ENCODE measurements at places on chromosomes 2 and 18.

- no peak for DNase-seq
Observed at GRCh38 chr2:28653892-28654662, 97.6 kb upstream of the PPP1CB start.

DNA sequence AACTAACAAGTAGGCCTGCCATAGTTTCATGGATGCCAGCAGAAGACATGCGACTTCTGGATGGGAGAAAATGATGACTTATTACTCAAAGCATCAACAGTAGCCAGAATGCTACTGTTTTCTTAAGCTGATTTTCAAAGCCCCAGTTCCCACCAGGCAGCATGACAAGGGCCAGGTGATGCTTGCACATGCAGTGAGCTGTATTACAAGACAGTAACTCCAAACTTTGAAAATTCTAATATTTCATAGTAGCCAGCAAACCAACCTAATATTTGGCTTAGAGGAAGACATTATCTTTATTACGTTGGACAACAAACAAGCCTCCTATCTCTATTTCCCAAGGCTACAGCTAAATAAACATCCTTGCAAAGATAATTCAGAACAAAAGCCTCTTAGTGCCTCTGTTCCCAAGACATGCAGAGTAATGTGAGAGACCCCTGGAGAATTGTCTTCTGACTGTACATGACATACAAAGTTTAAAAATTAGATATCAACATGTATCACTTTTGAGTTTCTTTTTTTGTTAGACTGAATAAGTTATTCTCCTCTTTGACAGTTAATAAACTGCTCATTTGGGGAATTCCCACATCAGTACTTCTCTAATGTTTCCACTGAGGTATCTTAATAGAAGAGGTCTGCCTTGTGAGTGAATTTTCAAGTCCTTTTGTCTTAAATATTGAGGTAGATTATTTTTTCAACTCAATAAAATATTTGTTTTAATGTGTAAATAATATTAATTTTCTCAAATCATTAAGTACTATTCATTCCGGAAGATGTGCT lies 367.6 kb upstream of the CWC22 start:
- DNase-seq, result no peak

- no peak for DNase-seq
Observed at GRCh38 chr2:46697830-46698323, 217.7 kb downstream of the MCFD2 start.

- DNase-seq, result no peak
Observed at GRCh38 chr2:4656326-4656725, 953.0 kb downstream of the DCDC2C start.

- DNase-seq, result no peak
Observed at GRCh38 chr2:45145073-45145899, 136.0 kb upstream of the SIX2 start.

GRCh38 chr2:70123829-70124116 lies 36.5 kb downstream of the PCBP1 start:
- no peak for DNase-seq

DNA sequence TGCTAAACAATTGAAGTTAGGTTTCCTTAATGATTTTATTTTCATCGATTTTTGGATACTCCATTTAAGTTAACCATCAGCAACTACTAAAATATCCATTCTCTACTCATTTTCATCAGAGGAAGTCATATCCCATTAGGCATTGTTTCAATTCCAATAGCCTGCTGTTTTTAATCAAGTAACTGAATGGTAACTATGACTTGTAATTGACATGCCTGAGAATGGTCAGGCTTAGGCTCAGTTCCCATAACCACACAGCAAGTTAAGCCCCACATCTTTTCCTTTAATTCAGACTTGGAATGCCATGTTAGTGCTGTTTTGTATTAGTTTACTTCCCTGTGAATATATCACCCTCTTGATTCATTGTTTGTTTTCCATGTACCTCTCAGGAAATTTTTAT lies 398.8 kb downstream of the ARHGAP15 start:
- DNase-seq, result no peak

- DNase-seq, result no peak
Observed at GRCh38 chr2:64325852-64326577, 127.9 kb upstream of the LGALSL start.

GRCh38 chr2:239200646-239201530 lies 199.9 kb downstream of the HDAC4 start:
- DNase-seq, result no peak

- no peak for DNase-seq
Observed at GRCh38 chr2:27915191-27915590, 24.7 kb downstream of the BABAM2 start.

DNA sequence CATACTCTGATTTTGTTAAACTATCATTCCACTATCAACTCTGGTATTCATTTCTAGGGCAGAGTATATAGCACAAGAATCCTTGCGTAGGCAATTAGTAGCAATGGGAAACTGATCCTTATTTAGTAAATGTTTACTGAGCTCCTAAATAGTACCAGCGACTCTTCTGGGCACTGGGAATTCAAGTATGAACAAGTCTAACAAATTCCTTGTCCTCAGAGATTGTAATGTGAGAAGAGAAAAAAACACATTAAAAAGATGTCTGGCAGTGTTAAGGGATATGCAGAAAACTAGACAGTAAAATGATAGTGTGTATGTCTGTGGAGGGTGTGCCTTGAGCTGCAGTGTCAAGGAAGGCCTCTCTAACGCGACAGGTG lies 721 bp downstream of the METTL5 start:
- DNase-seq, result no peak

- peak; percentile 65 for DNase-seq
Observed at GRCh38 chr18:3790703-3791102, 340.7 kb downstream of the TGIF1 start.

DNA sequence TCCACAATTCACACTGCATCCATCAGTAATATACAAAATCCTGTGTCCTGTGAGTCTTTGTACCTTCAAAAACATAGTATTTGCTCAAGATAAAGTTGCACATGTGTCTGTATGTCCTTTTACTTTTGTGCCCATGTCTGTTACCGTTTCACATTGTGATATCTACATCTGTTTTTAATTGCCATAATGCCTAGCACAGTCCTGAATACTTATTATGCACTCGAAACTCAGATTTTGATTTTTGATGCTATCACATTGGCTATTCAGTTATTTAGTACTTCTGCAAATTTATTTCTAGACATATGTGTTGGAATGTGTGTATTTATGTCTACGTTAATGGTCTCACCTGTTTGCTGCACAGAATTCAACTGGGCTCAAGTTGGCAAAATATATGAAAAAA lies 452.8 kb upstream of the ZEB2 start:
- DNase-seq, result no peak

DNA sequence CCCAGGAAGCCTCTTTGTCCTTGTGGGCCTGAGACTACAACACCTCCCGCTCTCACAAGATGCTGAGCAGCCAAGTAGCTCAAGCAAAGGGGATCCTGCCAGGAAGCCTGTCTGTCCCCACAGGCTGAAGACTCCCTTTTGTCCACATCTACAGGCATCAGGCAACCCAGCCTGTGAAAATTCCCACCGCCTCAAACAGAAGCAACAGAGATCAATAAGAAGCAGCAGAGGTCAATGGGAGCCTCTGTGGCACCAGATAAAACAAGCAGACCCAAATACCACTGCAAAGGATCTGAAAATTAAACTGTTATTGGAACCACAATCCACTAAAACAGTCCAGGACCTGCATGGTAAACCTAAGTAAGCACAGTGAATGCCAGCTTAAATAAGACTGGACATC lies 48.5 kb downstream of the ASXL2 start:
- no peak for DNase-seq

DNA sequence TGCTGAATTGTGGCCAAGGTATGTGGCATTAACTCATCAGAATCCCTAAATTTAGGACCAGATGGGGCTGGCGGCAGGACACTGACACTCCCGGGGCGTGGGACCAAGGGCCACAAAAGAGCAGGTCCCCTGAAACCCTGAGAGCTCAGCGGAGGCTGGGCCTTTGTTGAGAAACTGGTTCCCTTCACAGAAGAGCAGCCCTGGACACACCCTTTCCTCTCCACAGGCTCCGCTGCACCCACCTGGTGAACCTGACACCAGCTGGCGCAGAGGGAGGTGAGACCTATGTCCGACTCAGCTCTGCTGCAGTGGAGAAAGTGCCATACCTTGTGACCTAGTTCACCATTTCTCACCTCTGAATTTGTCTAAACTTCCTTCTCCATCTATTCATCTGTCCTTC lies 119.5 kb downstream of the RTP5 start:
- DNase-seq, result no peak

DNA sequence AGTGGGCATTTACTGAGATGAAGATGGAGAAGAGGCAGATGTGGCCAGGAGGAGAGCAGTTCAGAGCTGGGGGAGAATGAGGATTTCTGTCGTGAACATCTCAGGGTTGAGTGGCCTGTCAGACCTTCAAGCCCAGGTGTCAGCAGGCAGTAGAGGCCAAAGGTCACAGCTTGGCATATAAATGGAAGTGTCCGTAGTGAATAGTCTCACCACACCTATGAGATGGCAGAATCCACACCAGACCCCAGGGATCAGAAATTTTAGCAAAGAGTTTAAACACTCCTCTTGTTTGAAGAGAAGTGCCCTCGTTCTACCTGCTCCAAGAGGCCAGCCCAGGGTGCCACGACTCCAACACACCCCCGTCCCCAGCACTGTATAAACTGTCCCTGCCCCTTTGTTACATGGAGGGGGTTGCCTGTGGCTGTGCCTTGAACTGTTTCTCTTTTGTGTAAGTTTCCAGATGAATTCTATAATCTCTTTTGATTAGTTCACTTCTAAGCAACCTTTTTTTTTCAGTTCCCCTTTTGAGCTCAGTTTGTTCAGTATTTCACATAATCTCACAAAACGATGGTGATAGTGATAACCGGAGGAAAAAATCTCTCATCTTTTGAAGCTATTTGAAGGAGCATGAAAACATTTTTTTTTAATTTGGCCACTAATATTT lies 69.0 kb upstream of the TTC39C start:
- no peak for DNase-seq

DNA sequence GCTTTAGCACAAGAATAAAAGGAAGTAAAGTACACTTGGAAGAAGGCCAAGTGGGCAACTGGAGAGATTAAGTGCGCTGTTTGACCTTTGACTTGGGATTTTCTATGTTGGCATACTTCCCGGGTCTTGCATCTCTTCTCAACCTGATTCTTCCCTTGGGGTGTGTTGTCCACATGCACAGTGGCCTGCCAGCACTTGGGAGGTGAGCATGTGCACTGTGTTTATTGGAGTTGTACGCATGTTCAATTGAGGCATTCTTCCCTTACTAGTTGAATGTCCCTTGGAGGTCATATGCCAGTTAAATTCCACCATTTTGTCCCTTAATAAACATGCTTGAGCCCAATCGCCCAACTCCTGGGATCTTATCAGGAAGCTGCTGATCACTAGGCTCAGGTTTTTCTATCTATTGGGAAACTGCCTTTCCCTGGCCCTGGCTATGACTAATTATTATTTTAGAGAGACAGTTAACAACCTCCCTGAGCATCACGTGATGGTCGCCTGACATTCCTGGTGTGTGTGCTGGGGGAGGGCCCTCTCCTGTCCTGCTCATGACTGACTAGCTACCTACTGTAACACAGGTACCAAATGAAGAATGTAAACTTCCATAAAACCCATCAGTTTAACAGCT lies 62.5 kb upstream of the RAPGEF4 start:
- peak; percentile 63 for DNase-seq

DNA sequence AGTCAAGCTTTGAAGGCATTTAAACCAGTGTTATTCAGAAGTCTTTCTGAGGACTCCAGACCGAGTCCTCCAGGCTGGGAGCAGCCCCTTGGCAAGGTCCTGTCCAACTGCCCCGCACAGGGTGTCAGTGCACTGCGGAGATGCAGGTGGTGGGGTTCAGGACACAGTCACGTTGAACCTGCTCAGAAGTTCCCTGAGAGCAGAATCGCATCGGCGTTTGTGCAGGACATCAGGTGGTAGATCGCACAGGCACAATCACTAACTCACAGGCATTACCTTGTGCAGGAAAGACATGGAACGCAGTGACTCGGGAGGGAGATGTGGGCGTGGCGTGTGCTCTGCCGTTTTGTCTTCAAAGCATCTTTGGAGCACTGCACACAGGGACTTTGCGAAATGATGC lies 10.4 kb downstream of the COPS9 start:
- DNase-seq, result no peak

DNA sequence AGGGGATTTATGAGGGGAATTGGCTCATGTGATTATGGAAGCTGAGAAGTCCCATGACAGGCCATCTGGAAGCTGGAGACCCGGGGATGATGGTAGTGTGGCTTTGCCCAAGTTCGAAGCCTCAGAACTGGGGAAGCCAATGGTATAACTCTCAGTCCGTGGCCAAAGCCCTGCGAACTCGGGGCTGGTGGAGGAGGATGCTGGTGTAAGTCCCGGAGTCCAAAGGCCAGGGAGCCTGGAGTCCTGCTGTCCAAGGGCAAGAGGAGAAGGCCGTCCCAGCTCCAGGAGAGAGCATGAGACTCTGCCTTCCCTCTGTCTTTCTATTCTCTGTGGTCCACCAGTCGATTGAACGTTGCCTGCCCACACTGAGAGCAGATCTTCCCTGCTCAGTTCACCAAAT lies 43.2 kb upstream of the CABLES1 start:
- DNase-seq, result no peak

DNA sequence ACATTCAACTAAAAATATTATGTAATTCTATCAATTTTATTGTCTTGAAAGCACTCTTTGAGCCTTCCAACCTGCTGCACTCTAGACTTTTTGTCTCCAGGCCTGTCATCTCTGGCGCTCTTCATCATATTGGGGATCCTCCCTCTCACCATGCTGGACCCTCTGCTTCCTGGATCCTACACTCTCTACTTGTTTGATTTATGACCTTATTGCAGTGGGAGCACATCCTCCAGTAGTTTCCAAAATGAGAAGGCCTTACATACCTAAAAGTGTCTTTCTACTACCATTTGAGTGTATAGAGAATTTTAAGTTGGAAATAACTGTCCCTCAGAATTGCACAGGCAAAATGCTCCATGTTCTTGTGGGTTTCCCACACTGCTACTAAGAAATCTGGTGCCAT lies 25.2 kb downstream of the PNO1 start:
- DNase-seq, result no peak

DNA sequence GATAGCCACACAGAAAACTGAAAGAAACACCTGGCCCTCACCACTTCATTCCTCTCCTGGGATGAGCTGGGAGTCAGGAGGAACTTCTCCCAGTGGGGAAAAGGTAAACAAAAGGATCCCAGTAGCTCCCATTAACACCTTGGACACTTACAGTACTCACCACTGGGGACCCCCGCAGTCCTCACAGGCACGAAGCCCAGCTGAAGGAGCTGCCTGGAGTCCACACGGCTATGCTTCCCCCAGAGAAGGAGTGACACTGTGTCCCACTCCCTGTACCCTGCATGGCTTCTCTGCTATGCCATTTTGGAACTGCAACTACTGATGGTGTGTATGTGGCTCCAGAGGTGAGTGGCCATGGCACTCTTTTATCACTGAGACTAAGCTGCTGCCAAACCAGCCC lies 1565.1 kb downstream of the LRP1B start:
- DNase-seq, result no peak

- DNase-seq, result no peak
Observed at GRCh38 chr2:230944123-230944653, 19.1 kb upstream of the GPR55 start.
